ENCODE measurements at places on chromosomes 5 and 9.
A peak's percentile ranks its signal among the peaks of the same experiment; 100 is the strongest.

GRCh38 chr9:128494108-128494745 is 10.3 kb upstream of the GLE1 start:
- peak; percentile 74 for DNase-seq

GRCh38 chr5:157925786-157926671 is 67.1 kb upstream of the CLINT1 start:
- no peak for DNase-seq

- DNase-seq: no peak
Measured at GRCh38 chr5:132002757-132003156, 8.7 kb downstream of the ACSL6 start.

GRCh38 chr9:5512658-5513452 is 2.5 kb downstream of the PDCD1LG2 start:
- DNase-seq: no peak

DNA sequence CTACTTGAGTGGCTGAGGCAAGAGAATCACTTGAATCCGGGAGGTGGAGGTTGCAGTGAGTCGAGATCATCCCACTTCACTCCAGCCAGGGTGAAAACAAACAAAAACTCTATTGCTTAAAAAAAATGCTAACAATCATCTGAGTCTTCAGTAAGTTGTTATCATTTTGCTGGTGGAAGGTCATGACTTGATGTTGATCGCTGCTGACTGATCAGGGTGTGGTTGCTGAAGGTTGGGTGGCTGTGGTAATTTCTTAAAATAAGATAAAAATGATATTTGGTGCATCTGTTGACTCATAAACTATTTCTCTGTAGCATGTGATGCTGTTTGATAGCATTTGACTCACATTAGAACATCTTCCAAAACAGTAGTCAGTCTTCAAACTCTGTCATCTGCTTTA is 349.4 kb upstream of the PAPPA start:
- no peak for DNase-seq

DNA sequence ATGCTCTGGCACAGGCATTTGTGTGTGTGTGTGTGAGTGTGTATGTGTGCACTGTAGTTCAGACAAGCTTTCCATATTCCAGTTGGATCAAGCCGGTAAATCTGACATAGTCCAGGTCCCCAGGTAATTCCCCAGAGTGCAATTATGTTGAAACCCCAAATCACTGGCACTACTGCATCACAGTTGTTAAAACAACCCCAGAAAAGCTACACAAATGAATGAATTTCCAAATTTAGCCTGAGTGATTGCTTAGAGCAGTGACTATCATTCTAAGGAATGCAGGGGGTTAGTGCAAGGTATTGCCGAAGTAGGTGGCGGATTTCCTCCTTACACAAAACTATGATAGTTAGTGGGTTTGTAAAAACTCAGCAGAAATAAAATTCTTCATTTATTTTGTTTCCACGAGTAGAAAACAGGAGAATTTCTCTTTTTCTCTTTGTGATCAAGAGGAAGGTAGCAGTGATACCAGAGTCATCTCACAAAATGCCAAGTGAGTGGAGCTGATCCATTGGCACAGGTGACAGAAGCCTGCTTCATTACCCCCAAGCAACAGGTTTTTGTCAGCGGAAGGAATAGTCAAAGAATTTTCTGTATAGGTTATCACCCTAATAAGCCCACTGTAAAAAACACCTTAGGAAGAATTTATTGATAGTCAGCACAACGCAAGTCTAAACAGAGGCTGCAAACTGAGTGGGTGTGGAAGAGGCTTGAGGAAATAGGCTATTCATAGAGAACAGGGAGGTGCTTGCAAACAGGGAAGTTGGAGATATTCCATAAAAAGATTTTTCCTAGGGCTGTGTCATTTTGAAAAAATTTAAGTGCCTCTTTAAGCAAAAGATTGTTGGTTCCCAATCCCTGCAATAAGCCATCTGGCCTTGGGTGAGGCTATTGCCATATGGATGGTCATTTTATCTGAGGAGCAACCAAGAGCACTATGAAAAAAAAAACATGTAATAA is 385.1 kb downstream of the CHSY3 start:
- DNase-seq: no peak

DNA sequence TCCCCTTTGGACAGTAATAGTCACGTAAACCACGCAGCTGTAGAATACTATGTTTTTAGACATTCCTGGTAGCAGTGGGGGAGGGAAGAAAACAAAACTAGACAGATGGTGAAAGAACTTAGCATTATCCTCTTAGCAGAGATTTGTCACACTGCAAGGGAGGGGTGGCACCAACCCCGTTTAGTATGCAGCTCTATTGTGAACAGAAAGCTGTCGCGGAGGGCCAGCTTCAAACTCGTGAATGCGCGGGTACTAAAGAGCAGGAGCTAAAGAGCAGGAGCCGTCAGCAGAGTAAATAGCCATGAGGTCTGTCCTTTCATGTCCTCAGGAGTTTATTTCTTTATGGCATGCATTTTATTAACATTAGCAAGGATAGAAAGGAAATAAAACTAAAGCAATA is 141.9 kb upstream of the SLC12A2 start:
- peak; percentile 28 for DNase-seq

DNA sequence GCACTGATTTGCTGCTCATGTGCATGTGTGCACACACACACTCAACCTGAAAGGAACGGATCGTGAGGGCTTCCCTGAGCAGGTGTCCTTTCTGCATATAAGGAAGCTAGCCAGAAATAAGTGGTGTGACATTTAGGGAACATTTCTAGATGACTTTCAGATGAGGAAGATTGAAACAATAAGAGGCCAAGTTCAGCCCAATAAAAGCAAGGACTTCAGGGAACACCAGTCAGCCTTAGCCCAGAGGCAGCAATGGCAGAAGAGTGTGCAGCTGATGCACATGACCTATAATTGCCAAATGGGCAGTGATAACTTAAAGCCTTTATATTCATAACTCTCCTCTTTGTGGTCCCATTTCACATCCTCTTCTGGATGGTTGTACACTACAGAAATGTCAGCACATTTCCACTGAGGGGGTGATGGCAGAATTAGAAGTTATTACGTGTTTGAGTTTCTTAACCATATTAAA is 255.5 kb downstream of the TRIM32 start:
- no peak for DNase-seq

- DNase-seq: no peak
Measured at GRCh38 chr9:93007529-93008058, 50.9 kb upstream of the SUSD3 start.
